ENCODE measurements at places on chromosomes 2 and 18.

DNA sequence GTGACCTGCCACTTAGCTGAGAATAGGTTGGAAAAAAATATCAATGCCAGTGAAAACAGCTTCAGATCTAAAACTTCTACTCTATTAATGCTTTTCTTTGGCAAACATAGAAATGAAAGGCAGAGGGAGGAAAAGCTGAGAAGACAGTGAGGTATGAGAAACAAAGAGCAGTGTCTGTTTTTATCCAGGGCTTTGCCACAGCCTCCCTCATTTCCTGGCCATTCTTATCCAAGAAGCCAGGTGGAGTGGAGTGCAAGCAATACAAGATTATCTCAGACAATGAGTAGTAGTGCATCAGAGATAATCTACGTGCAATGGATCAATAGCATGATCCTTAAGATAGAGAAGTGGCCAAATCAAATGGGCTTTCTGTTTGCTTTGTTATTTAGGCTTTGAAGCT is 808.7 kb upstream of the PIK3C3 start:
- DNase-seq: no peak

- no peak for DNase-seq
Observed at GRCh38 chr18:50656841-50657470, 97.1 kb downstream of the MAPK4 start.

DNA sequence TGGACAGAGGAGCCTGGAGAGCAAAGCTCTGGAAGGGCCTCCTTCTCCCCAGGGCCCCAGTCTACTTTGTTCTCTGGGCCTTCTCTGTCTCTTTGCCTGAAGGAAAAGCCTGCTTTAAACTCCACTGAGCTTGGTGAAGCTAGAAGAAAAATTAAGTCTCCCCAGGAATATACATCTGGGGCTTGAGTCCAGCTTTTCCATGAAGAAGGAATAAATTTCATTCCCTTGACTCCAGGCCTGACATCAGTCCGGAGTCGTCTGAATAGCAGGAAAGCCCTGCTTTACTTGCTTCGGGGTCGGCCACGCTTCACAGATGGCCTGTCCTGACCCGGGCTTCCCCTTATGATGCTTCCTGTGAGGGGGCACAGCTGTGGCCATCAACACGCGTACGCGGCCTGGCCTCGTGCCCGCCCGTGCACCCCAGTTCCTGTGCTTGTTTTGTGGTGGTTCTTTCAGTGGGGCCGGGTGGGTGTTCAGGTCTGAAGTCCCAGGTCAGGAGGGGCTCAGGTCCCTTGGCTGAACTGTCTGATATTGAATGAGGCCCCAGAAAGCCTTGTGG is 73.6 kb downstream of the ACOXL start:
- no peak for DNase-seq

DNA sequence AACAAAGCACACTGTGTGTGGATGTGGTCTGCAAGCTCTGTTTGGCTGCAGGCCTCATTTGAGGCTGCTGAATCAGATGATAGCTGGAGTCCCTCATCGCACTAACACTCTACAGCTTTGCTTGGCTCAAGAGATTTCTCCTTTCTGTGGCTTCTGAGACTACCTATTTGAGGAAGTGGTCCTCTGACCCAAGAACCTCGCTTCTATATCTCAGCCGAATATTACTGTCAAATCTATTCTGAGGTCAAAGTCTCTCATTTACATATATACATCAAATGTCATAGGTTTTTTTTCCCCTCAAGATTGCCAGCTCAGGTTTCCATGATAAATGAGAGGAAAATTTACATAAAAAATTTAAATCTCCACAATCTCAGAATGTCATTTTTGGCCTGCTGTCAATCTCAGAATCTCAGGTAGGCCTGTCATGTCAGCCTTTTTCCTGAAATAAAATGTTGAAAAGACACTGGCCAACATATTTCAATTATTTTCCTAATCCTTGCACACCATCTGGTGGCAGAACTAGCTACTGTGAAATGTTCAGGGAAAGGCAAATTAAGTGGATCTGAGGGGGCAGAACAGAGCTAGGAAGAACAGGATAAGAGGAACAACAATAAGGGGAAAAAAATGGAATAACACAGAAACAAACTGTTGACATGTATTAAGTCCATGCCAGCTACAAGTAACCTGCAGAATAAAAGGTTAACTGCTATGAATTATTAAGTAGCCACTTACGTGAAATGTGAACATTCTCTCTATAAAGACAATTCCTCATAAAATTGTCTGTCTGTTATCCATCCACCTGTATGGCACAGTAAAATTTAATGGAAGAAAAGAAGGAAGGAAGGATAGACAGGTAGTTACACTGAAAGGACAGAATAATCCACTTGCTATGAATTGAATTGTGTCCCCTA is 39.3 kb downstream of the AP1S3 start:
- DNase-seq: no peak

DNA sequence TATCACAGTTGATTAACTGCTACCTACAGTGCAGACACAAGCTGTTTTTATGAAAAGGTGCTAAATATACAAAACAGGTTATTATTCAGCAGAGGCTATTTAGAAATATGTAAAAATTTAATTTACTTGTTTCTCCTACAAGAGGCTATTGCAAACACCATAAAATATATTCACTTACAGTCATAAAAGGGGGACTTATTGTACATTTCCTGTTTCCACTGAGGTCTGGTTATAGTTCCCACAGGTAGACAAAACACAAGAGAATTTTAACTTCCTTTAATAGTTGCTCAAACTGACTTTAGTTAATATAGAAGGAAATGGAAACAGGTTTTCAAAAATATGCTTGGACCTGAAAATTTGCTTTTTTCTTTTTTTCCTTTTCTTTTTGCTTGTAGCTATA is 40.0 kb upstream of the FRZB start:
- no peak for DNase-seq

GRCh38 chr2:128384446-128384845 is 65.8 kb upstream of the HS6ST1 start:
- no peak for DNase-seq

DNA sequence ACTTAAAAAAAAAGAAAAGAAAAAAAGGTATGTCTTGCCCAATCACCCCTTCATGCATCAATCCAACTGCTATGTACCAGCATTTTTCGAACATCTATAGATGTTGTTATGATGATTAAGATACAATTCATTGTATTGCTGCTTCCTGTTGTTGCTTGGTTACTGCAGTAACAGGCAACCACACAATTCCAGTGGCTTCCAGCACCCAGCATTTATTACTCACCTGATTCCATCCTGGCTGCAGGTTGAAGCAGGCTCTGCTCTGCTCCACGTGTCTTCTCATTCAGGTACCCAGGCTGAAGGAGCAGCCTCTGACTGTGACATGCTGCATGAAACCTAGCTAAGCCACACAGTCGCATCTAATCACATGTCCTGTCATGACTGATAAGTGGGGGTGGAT is 196.9 kb downstream of the INO80D start:
- DNase-seq: no peak

DNA sequence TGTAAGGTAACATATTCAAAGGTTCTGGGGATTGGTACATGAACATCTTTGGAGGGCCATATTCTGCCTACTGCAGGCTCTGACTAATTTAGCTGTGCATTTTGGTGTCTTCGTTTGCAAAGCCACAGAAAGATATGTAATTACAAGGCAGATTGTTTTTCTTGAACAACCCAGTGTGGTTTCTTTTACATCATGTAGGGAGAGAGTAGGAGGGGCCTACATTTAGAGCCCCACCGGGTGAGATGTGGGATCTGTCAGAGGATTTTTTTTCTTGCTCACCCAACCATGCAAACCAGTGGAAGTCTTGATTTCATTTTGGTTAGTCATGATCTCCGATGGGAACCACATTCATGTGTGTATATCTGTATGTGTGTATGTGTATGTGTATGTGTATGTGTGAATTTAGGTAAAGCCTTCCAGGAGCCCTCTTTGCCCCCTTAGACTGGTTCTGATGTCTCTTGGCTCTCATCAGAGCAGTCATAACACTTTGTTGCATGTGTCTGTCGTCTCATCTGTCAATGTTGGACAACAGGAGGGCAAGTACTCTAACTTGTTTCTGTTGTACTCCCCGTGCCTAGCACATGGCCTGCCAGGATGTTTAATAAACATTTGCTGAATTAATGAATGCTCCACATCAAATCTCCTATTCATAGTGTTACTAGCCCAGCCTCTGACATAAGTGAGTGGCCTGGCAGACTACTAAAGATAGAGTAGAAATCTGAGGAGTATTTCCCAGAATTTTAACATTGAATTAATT is 239.9 kb downstream of the MTX2 start:
- DNase-seq: no peak

All from esophagus squamous epithelium (tissue), 5 donors.